ENCODE measurements at places on chromosomes 12 and 14. TPM values are rescaled to one million over a fixed set of nuclear protein-coding genes. Genes with fewer than 3 reads are reported as not detected.

ACOT6 gene
- not detected for total RNA-seq

SDSL gene
- 5.7 TPM for total RNA-seq

GRCh38 chr14:38743966-38744584 lies 359.0 kb downstream of the SEC23A start:
- no peak overlapping the region for H3K27ac ChIP-seq
- no peaks in the 10 kb centered on the region for H3K36me3 ChIP-seq
- H3K27me3 ChIP-seq: no peaks in the 10 kb centered on the region
- no peaks in the 10 kb centered on the region for H3K4me1 ChIP-seq
- no peak for DNase-seq
- no peak overlapping the region for H3K4me3 ChIP-seq

GRCh38 chr12:14868916-14869506 lies 16.6 kb downstream of the MGP start:
- no peaks in the 10 kb centered on the region for H3K4me1 ChIP-seq
- H3K4me3 ChIP-seq: no peak overlapping the region
- DNase-seq: no peak
- H3K27me3 ChIP-seq: no peaks in the 10 kb centered on the region

PTGER2 gene
- not detected for total RNA-seq

GRCh38 chr12:100675432-100675831 lies 101.9 kb downstream of the GAS2L3 start:
- peak; percentile 85 for DNase-seq
- peaks cover 5% of the 10 kb centered on the region for H3K4me1 ChIP-seq
- H3K27me3 ChIP-seq: no peaks in the 10 kb centered on the region
- H3K36me3 ChIP-seq: no peaks in the 10 kb centered on the region
- H3K27ac ChIP-seq: no peak overlapping the region
